Activated T-helper 1 cell treated with anti-CD3 and anti-CD28 coated beads, Interleukin-12 subunit alpha, Interleukin-12 subunit beta, Interleukin-2, Interleukin-4 antibody, amounts not matched to agents 30 ng/mL and 10 ng/mL and 1 ng/mL, durations not matched to agents 14 hours and 24 hours and 36 hours (primary cell): ENCODE measurements at places on chromosomes 7 and 10.

DNA sequence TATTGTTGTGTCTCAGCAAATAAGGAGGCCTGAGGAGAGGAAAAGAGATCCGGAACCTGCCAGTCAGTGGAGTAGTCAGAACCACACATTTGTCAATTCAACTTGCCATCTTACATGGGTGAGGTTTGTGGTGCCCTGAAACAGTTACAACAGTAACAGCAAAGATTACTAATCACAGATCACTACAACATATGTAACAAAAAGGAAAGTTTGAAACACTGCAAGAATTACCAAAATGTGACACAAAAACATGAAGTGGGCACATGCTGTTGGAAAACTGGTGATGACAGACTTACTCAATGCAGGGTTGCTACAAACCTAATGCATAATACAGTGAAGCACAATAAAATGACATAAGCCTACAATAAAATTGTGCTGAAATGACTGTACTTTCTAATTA is 89.4 kb downstream of the LRRN3 start:
- no peak for DNase-seq

DNA sequence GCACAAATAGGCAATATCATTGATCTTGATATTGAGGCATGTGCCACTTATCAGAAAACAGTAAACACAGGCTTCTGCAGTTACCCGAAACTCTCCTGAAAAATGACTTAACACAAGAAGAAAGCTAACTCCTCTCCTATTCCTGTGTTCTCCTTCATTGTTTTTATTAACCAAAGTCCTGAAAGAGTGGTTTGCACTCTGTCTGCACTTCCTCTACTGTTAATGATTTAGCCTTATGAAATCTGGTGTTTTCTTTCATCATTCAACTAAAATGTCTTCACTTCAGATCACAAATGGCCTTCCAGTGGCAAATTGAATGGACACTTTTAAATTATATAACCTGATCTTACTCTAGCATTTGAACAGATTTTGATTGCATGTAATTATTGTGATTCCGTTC is 630.6 kb upstream of the PHF14 start:
- no peak for DNase-seq

- no peak for DNase-seq
Measured at GRCh38 chr10:127290850-127291249, 94.5 kb upstream of the INSYN2A start.

DNA sequence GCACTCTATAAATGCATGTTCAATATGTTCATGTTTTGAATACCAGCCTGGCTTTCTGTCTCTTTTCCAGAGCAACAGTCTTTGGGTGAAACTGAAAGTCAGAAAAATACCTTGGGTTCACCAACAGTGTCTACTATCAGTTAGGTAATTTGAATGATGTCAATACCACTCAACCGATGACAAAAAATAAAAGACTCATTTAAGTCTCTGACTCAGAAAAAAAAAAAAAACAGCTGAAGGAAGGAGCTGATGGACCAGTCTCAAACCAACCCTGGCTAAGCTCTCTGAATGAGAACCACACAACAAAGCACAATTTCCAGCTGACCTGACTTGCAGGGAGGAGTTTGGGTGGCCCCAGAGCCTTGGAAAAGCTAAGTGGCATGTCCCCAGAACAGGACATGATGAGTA is 42.5 kb downstream of the ABLIM1 start:
- DNase-seq: no peak

- peak; percentile 4 for DNase-seq
Measured at GRCh38 chr10:51832652-51833383, 133.4 kb upstream of the CSTF2T start.

DNA sequence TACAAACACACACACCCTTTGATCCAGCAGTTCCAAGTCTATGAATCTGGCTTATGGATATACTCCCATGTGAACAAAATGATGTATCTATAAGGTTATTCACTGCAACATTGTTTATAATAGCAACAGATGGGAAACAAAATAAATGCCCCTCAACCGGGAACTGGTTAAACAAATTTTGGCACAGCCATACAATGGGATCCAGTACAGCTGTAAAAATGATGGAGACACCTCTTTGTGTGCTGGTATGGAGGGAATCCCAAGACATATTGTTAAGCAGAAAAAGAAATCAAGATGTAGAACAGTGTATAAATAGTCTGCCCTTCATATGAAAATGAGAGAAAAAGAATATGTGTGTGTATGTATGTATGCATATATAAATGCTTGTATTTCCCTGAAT is 155.5 kb downstream of the SNX10 start:
- DNase-seq: no peak

GRCh38 chr7:35714407-35714806 is 19.5 kb upstream of the HERPUD2 start:
- DNase-seq: no peak

GRCh38 chr10:12638781-12639180 is 289.4 kb downstream of the CAMK1D start:
- no peak for DNase-seq

DNA sequence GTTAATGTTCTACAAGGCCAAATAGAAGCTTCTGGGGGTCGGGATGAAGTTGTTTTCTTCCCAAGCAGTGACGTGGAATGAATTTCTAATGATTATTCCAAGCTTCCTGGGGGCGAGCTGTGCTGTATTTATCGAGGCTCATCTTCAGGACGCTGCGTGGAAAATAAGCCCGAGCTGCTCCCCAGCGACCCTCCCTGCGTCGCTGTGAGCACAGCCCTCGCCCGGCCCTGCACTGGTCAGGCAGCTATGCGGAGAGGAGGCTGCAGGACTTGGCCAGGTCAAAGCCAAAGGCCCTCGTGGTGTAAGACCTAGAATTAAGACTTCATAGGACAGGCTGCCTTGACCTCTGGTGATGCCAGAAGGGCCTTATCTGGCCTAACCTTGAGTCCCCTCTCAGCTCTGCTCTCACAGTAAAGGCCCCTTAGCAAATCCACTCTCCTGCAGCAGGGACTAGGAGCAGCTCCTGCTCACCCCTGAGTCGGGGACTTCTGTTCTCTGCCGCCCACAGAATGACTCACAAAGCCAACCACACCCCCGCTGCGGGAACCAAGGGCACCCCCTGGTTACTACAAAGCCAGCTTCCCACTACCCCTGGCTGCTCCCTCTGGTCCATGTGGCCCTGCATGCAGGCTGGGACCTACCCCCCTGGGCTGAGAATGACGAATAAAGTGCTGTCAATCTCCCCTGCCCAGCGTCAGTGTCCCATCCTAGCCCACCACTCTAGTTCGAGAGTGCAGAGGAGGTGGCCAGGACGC is 501.6 kb downstream of the TCERG1L start:
- DNase-seq: no peak

DNA sequence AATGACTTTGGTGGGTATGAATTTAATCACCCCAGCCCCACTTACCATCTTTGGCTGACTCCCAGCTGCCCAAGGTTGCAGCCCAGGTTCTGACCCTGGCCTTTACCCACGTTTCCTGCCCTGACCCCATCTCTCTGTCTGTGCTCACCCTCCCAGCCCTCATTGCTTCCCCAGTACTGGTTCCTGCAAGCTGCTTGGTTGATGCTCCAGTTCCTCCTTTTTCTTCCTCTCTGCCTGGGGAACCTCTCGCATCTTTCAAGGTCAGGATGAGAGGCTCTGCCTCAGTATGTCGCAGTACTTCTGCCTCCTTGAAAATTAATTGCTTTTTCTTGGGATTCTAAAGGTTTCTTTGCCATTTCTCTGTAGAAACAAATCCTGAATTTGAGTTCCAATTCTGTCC is 263.8 kb upstream of the ZNF32 start:
- no peak for DNase-seq

DNA sequence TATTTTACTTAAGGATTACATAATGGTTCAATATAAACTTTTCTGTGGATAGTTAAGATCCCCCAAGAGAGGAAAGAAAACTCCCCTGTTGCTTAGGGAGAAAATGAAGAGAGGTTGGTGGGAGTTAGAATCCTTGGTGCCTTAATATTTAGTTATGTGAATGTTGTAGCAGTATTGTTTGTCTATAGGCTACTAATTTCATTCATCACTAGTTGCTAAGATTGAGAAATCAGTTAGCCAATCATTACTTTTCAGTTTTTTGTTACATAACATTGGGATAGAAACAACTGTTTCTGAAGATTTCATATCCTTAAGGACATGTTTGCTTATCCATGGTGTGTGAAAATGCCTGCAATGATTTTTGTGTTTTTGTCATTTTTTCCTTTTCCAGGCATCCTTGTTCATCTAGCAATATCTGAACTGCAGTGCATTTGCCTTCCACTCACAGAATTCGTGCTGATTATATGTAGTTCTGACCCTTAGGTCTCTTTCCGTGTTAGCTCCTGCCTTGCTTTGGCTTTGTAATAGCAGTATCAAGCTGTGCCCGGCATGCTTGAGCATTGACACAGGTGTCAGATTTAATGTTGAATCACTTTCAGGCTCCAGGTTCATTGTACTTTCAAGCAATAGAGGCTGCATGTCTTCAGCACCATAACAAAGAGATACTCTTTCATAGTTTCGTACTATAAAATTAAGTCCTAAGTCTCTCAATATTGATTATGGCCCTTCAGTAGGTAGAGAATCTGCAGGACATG is 85.0 kb downstream of the PODXL start:
- DNase-seq: no peak

- no peak for DNase-seq
Measured at GRCh38 chr7:2108501-2109250, 124.1 kb downstream of the MAD1L1 start.

GRCh38 chr7:18685971-18686370 is 190.4 kb downstream of the HDAC9 start:
- DNase-seq: no peak
